ENCODE measurements at places on chromosomes 5 and 9. TPM values are rescaled to one million over a fixed set of nuclear protein-coding genes. Genes with fewer than 3 reads are reported as not detected.

STK32A gene
- 7.1 TPM for total RNA-seq

RBM22 gene
- total RNA-seq = 49.9 TPM

PCDHGA1 gene
- 0.57 TPM for total RNA-seq

TEK gene
- 29.3 TPM for total RNA-seq
